Stimulated activated memory B cell treated with anti-CD40 and anti-IgM and Interleukin-4, amounts not matched to agents 10 μg/mL and 1 μg/mL and 100 μg/mL, for 72 hours (primary cell): ENCODE measurements at places on chromosomes 7 and 10.

DNA sequence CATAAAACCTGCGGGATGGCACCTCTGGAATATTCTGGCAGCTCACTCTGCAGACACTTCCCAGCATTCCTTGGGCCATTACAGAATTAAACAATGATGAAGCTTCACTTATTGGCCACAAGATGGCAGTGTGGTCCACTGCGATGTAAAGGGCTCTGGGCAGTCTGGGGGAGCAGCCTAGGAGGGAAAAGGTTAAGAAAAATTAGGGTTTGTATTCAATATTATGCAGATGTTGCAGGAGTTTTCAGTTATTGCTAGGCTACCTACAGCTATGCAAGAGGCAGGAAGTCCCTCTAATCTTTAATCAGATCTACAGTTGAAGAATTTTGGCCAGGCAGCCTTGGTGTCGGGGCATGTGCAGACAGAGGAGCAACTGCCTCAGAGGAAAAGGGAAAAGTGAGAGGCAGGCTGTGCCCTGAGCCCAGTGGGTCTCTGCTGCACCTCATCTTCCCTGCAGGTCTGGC is 233.2 kb upstream of the PRSS1 start:
- peak; percentile 62 for ATAC-seq
- no peaks in the 10 kb centered on the region for H3K36me3 ChIP-seq
- H3K27ac ChIP-seq = no peak overlapping the region
- H3K4me1 ChIP-seq = peaks cover 7% of the 10 kb centered on the region
- H3K27me3 ChIP-seq = peaks cover 26% of the 10 kb centered on the region

GRCh38 chr7:84149573-84149972 is 45.0 kb downstream of the SEMA3A start:
- H3K36me3 ChIP-seq = no peaks in the 10 kb centered on the region
- no peaks in the 10 kb centered on the region for H3K4me1 ChIP-seq
- no peak for ATAC-seq
- no peak overlapping the region for H3K4me3 ChIP-seq
- no peaks in the 10 kb centered on the region for H3K27me3 ChIP-seq

- H3K27ac ChIP-seq = no peak overlapping the region
- no peak for ATAC-seq
- H3K4me1 ChIP-seq = peaks cover 9% of the 10 kb centered on the region
- H3K36me3 ChIP-seq = no peaks in the 10 kb centered on the region
- H3K27me3 ChIP-seq = no peaks in the 10 kb centered on the region
- no peak overlapping the region for H3K4me3 ChIP-seq
Measured at GRCh38 chr7:128385988-128386925, 23.5 kb downstream of the IMPDH1 start.

- no peaks in the 10 kb centered on the region for H3K36me3 ChIP-seq
- H3K4me1 ChIP-seq = no peaks in the 10 kb centered on the region
- H3K4me3 ChIP-seq = no peak overlapping the region
Measured at GRCh38 chr7:48887500-48887899, 36.8 kb upstream of the CDC14C start.

GRCh38 chr10:5446390-5446926 is 34.1 kb downstream of the NET1 start:
- peak overlapping the region; percentile 80 for H3K4me3 ChIP-seq
- ATAC-seq = peak; percentile 90
- peaks cover 44% of the 10 kb centered on the region for H3K4me1 ChIP-seq
- H3K27me3 ChIP-seq = no peaks in the 10 kb centered on the region

DNA sequence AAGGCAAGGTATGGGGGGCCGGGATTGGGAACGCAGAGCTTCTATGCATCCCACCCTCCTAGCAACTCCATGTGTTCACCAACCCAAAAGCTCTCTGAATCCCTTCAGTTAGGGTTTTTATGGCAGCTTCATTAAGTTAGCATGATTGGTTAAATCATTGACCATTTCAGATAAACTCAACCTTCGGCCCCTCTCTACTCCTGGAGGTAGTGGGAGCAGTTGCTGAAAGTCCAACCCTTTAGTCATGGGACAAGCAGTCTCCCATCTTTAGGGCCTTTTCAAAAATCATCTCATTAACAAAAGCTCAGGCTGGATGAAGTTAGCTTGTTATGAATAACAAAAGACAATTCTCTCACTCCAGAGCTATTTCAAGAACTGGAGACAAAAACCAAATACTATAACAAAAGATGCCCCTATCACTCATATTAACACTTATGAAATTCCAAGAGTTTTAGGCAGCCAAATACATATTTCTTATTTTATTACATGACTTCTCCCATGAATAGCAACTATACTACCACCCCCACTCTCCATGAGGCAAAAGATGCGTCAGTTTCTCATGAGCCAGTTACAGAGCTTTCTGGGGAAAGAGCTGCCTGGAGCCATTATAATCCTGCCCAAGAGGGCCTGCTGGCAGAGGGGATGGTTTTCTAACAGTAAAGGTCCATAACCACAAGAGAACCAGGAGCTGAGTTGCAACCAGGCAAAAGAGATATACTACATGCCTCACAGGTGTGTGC is 44.6 kb downstream of the SLC16A12 start:
- no peak for ATAC-seq
- H3K36me3 ChIP-seq = no peaks in the 10 kb centered on the region
- no peak overlapping the region for H3K4me3 ChIP-seq
- H3K27ac ChIP-seq = no peak overlapping the region
- H3K27me3 ChIP-seq = peaks cover 44% of the 10 kb centered on the region
- no peaks in the 10 kb centered on the region for H3K4me1 ChIP-seq

- H3K36me3 ChIP-seq = no peaks in the 10 kb centered on the region
- ATAC-seq = no peak
- peaks cover 10% of the 10 kb centered on the region for H3K27me3 ChIP-seq
- no peak overlapping the region for H3K4me3 ChIP-seq
- no peaks in the 10 kb centered on the region for H3K4me1 ChIP-seq
Measured at GRCh38 chr10:128932071-128932820, 534.8 kb upstream of the MGMT start.

DNA sequence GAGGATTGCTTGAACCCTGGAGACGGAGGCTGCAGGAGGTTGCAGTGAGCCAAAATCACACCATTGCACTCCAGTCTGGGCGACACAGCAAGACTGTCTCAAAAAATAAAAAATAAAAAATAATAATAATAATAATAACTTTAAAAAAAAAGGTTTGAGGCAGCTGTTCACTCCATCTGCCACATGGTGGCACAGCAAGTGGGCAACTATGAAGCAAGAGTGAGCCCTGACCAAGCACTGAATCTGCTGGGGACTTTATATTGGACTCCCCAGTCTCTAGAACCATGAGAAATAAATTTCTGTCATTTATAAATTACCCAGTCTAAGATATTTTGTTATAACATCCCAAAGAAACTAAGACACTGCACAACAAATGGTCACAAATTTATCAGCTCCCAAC is 14.6 kb upstream of the BRI3 start:
- H3K36me3 ChIP-seq = peaks cover 23% of the 10 kb centered on the region
- H3K4me3 ChIP-seq = no peak overlapping the region
- H3K4me1 ChIP-seq = no peaks in the 10 kb centered on the region
- H3K27me3 ChIP-seq = no peaks in the 10 kb centered on the region
- no peak overlapping the region for H3K27ac ChIP-seq

GRCh38 chr10:89367529-89367928 is 10.3 kb upstream of the IFIT1B start:
- no peak for ATAC-seq
- no peaks in the 10 kb centered on the region for H3K36me3 ChIP-seq
- no peak overlapping the region for H3K27ac ChIP-seq

GRCh38 chr7:46224363-46224762 is 303.3 kb upstream of the IGFBP3 start:
- no peaks in the 10 kb centered on the region for H3K27me3 ChIP-seq
- ATAC-seq = no peak
- no peak overlapping the region for H3K27ac ChIP-seq
- no peak overlapping the region for H3K4me3 ChIP-seq
- H3K36me3 ChIP-seq = no peaks in the 10 kb centered on the region

- H3K4me1 ChIP-seq = no peaks in the 10 kb centered on the region
- H3K27me3 ChIP-seq = peaks cover 39% of the 10 kb centered on the region
- H3K36me3 ChIP-seq = no peaks in the 10 kb centered on the region
- no peak for ATAC-seq
- no peak overlapping the region for H3K27ac ChIP-seq
Measured at GRCh38 chr10:28463141-28463540, 69.8 kb upstream of the WAC start.

DNA sequence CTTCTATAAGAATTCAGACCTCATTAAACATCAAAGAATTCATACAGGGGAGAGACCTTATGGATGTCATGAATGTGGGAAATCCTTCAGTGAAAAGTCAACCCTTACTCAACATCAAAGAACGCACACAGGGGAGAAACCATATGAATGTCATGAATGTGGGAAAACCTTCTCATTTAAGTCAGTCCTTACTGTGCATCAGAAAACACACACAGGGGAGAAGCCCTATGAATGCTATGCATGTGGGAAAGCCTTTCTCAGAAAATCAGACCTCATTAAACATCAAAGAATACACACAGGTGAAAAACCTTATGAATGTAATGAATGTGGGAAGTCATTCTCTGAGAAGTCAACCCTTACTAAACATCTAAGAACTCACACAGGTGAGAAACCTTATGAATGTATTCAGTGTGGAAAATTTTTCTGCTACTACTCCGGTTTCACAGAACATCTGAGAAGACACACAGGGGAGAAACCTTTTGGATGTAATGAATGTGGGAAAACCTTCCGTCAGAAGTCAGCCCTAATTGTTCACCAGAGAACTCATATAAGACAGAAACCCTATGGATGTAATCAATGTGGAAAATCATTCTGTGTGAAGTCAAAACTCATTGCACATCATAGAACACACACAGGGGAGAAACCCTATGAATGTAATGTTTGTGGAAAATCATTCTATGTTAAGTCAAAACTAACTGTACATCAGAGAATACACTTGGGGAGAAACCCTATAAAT is 24.1 kb downstream of the ZNF37A start:
- H3K36me3 ChIP-seq = peaks cover 77% of the 10 kb centered on the region
- no peaks in the 10 kb centered on the region for H3K4me1 ChIP-seq

GRCh38 chr7:20795881-20796280 is 9.2 kb upstream of the SP8 start:
- H3K27ac ChIP-seq = no peak overlapping the region
- ATAC-seq = no peak
- H3K27me3 ChIP-seq = peaks cover 57% of the 10 kb centered on the region
- no peak overlapping the region for H3K4me3 ChIP-seq

- H3K4me3 ChIP-seq = no peak overlapping the region
- H3K4me1 ChIP-seq = no peaks in the 10 kb centered on the region
- H3K27ac ChIP-seq = no peak overlapping the region
- no peaks in the 10 kb centered on the region for H3K27me3 ChIP-seq
- ATAC-seq = peak; percentile 9
- no peaks in the 10 kb centered on the region for H3K36me3 ChIP-seq
Measured at GRCh38 chr7:22295402-22296264, 61.3 kb downstream of the RAPGEF5 start.

DNA sequence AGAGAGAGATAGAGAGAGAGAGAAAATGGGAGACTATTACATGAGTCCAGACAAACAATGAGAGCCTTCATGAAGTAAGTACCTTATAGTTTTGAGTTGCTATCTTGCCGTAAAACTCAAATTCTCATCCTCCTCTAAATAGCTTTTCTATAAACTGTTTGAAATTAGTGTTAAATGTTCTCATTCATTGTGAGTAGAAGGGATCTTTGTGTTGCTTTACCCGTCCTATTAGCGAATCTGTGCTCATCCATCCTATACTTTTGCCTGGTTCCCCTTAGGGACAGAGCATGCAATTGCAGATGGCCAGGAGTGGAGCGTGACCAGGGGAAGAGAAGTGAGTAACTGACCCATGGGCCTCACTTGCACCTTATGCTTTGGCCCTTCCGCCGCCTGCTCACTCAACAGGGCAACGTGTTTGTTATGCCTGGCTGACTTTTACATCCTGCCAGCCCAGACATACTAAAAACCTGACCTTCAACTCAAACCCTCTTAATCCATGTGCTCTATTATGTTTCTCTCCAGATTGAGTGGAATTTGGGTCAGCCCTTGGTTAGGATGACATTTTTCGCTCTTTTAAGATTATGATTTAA is 244.2 kb upstream of the YAE1 start:
- no peak overlapping the region for H3K27ac ChIP-seq
- ATAC-seq = no peak
- no peaks in the 10 kb centered on the region for H3K27me3 ChIP-seq
- no peak overlapping the region for H3K4me3 ChIP-seq
- no peaks in the 10 kb centered on the region for H3K4me1 ChIP-seq

GRCh38 chr10:34198953-34199352 is 616.1 kb downstream of the PARD3 start:
- no peak for ATAC-seq
- no peak overlapping the region for H3K27ac ChIP-seq
- H3K36me3 ChIP-seq = no peaks in the 10 kb centered on the region
- no peak overlapping the region for H3K4me3 ChIP-seq
- no peaks in the 10 kb centered on the region for H3K27me3 ChIP-seq

- peak overlapping the region; percentile 24 for H3K27ac ChIP-seq
- peaks cover 7% of the 10 kb centered on the region for H3K4me1 ChIP-seq
- H3K36me3 ChIP-seq = peaks cover 59% of the 10 kb centered on the region
- H3K27me3 ChIP-seq = no peaks in the 10 kb centered on the region
- no peak for ATAC-seq
- H3K4me3 ChIP-seq = no peak overlapping the region
Measured at GRCh38 chr7:99036546-99037111, 107.3 kb downstream of the SMURF1 start.

GRCh38 chr10:106038246-106038645 is 1126.3 kb downstream of the SORCS1 start:
- H3K27me3 ChIP-seq = no peaks in the 10 kb centered on the region
- ATAC-seq = no peak
- no peak overlapping the region for H3K4me3 ChIP-seq
- no peaks in the 10 kb centered on the region for H3K36me3 ChIP-seq

GRCh38 chr10:80154978-80155695 is 22.6 kb downstream of the PLAC9 start:
- H3K27me3 ChIP-seq = no peaks in the 10 kb centered on the region
- peaks cover 10% of the 10 kb centered on the region for H3K4me1 ChIP-seq
- peak overlapping the region; percentile 46 for H3K27ac ChIP-seq
- no peak overlapping the region for H3K4me3 ChIP-seq
- no peak for ATAC-seq
- peaks cover 97% of the 10 kb centered on the region for H3K36me3 ChIP-seq

DNA sequence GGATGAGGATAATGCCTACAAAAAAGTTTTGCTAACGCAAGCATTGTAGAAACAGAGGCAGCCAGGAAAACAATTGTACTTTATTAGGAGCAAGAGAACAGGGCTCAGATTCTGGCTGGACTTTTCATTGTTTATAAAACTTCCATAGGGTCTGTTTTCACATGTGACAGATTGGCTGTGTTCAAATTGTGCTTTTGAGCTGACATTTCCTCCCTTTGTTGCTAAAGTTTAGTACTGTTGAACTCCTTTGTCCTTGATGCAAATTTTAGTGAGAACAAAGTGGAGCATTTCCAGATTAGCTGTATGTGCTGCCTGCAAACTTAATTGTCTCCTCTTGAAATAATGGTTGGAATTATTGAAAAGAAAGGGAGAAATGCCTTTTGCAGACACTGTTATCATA is 221.0 kb upstream of the FZD1 start:
- peaks cover 48% of the 10 kb centered on the region for H3K36me3 ChIP-seq
- no peaks in the 10 kb centered on the region for H3K27me3 ChIP-seq
- peaks cover 14% of the 10 kb centered on the region for H3K4me1 ChIP-seq
- no peak overlapping the region for H3K27ac ChIP-seq
- ATAC-seq = no peak

- no peaks in the 10 kb centered on the region for H3K27me3 ChIP-seq
- no peak for ATAC-seq
- H3K27ac ChIP-seq = no peak overlapping the region
- no peak overlapping the region for H3K4me3 ChIP-seq
- H3K36me3 ChIP-seq = no peaks in the 10 kb centered on the region
- peaks cover 10% of the 10 kb centered on the region for H3K4me1 ChIP-seq
Measured at GRCh38 chr7:152752200-152752912, 7.2 kb upstream of the ACTR3B start.

GRCh38 chr7:44293561-44294324 is 31.7 kb downstream of the CAMK2B start:
- H3K4me1 ChIP-seq = no peaks in the 10 kb centered on the region
- H3K27me3 ChIP-seq = peaks cover 72% of the 10 kb centered on the region
- H3K4me3 ChIP-seq = no peak overlapping the region
